ENCODE measurements at places on chromosomes 3 and 15. TPM values are rescaled to one million over a fixed set of nuclear protein-coding genes. Genes with fewer than 3 reads are reported as not detected.

The UMPS gene
- 27.4 TPM for total RNA-seq

The XYLB gene
- total RNA-seq: 3.4 TPM

GRCh38 chr3:58411036-58411435, 22.6 kb downstream of the PDHB start:
- no peak for DNase-seq
- H3K4me1 ChIP-seq: peaks cover 6% of the 10 kb centered on the region
- H3K27ac ChIP-seq: peak overlapping the region; percentile 31

The SLC27A2 gene
- 0.21 TPM for total RNA-seq

DNA sequence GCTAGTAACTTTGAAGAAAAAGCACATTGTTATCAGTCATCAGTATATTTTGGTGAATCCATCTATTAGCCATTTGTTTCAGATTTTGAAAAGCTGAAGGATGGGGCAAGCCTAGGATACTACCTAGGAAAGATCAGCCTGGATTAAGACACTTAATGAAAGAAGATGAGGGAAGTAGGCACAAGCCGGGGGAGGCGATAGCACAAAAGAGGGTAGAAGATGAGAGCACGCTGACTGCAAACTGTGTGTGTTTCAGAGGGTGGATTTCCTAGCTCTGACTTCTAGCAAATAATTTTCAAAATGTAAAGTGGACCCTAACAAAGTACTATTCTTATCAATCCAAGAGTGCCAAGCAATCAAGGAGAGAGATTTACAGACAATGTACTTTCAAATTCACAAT, 22.2 kb upstream of the SOX2 start:
- no peaks in the 10 kb centered on the region for H3K36me3 ChIP-seq
- no peaks in the 10 kb centered on the region for H3K4me1 ChIP-seq
- no peak overlapping the region for H3K4me3 ChIP-seq

All from naive thymus-derived CD8-positive, alpha-beta T cell (primary cell).